ENCODE measurements at places on chromosomes 11 and 22. TPM values are rescaled to one million over a fixed set of nuclear protein-coding genes. Genes with fewer than 3 reads are reported as not detected.

The SMARCB1 gene
- total RNA-seq, result 79.6 TPM

The HEPHL1 gene
- total RNA-seq, result not detected

The DMC1 gene
- total RNA-seq, result 6.1 TPM

The LRRC51 gene
- 6.2 TPM for total RNA-seq

The LRRC56 gene
- total RNA-seq, result 1.4 TPM

The SGSM1 gene
- total RNA-seq, result 0.42 TPM

The MMP7 gene
- not detected for total RNA-seq

The OR2AT4 gene
- not detected for total RNA-seq
